Astrocyte (in vitro differentiated cells and primary cell): ENCODE measurements at places on chromosomes 3 and 15.
A peak's percentile ranks its signal among the peaks of the same experiment; 100 is the strongest.

DNA sequence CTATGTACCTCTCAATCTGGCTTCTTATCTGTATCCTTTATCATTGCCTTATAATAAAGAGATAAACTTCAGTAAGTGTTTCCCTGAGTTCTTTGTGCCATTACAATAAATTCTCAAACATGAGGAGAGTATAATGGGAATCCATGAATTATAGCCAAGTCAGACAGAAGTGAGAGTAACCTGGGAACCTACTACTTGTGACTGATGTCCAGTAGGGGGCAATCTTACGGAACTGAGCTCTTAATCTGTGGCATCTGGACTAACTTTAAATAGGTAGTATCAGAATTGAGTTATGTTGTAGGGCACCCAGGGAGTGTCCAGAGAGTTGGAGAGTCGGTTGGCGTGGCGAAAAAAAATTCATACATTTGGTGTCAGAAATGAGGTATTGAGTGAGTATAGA is 542.6 kb downstream of the ZBBX start:
- no peak for DNase-seq

GRCh38 chr3:127552038-127552437 is 38.5 kb downstream of the TPRA1 start:
- no peak for DNase-seq

GRCh38 chr3:147393943-147394883 is 12.1 kb downstream of the ZIC4 start:
- no peak for DNase-seq

DNA sequence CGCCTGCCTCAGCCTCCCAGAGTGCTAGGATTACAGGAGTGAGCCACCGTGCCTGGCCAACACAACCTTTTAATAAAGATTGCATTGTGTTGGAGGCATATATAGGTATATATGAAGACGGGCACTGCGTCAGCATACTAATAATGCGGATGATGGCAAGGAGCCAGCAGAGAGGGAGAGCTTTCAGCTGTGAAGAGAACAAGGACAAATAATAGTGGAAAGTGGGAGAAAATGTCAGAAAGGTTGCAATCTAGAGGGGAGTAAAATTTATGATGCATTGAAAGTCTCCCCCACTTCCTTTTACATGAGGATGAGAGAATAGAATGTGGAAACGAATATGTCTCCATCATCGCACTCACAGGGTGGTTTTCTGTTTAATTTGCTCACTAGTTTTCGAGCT is 170.5 kb upstream of the TBL1XR1 start:
- DNase-seq, result no peak

- peak; percentile 86 for DNase-seq
Observed at GRCh38 chr3:161069511-161070251, 35.5 kb downstream of the B3GALNT1 start.

DNA sequence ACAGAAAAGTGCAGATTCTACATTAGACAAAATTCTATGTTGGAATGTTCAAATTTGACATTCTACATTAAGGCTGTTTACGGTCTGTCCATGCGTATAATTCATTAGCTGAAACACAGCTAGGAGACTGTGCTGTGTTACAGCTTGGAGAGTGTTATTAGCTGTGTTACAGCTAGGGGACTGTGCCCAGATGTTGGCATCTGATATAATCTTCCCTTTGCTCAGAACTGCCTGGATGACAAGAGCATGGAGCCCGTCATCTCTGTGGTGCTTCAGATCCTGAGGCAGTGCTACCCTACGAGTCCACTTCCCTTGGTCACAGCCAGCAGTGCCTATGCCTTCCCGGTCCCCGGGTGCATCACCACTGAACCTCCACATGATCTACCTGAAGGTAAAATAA is 177.0 kb downstream of the AGBL1 start:
- DNase-seq, result no peak
